ENCODE measurements at places on chromosomes 3 and 15. TPM values are rescaled to one million over a fixed set of nuclear protein-coding genes. Genes with fewer than 3 reads are reported as not detected.
A peak's percentile ranks its signal among the peaks of the same experiment; 100 is the strongest.

DNA sequence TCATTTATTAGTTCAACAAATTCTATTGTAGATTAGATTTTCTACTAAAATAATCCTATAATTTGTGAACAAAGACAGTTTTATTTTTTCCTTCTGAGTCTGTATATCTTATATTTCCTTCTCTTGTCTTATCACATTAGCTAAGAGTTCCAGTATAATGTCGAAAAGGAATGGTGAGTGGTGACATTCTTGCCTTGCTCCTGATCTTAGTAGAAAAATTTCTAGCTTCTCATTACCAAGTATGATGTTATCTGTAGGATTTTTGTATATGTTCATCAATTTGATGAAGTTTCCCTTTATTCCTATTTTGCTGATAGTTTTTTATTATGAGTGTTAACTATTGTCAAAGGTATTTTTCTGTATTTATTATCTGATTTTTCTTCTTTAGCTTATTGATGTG, 756.6 kb upstream of the BCHE start:
- H3K27ac ChIP-seq: no peak overlapping the region
- no peak for DNase-seq
- H3K4me3 ChIP-seq: no peak overlapping the region
- no peaks in the 10 kb centered on the region for H3K36me3 ChIP-seq
- no peaks in the 10 kb centered on the region for H3K4me1 ChIP-seq

GRCh38 chr3:190003068-190003467, 117.6 kb downstream of the P3H2 start:
- DNase-seq: no peak
- H3K4me3 ChIP-seq: no peak overlapping the region
- H3K36me3 ChIP-seq: no peaks in the 10 kb centered on the region
- no peak overlapping the region for H3K27ac ChIP-seq

DNA sequence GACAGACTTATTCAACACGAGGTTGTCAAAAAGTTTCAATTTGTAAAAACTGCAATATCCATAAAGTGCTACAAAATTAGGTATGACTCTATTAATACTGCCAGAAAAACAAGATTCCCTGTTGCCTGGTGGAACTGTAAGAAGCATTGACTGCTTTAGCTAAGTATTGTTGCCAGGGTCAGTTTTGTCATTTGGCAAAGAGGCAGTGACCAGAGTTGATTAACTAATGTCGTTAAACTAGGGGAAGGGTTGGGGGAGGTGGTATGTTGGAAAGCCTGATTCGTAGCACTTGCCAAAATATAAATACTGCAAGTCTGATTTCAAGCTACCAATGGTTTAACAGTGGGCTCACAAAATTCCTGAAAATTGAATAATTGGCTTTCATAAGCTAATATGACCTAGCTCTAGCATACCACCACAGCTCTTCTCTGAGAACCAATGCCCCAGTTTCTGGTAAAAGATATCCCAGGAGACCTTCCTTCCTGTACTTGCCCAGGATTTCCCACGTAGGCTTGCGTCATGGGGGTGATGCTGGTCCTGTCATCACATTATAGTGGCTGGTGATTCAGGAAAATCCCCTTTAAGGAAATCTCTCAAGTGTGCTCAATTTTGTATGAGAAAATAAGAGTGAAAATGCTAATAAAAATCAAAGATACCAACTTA, 266.4 kb upstream of the TBC1D5 start:
- no peak overlapping the region for H3K27ac ChIP-seq
- DNase-seq: peak; percentile 24
- H3K4me3 ChIP-seq: no peak overlapping the region
- no peaks in the 10 kb centered on the region for H3K27me3 ChIP-seq

DNA sequence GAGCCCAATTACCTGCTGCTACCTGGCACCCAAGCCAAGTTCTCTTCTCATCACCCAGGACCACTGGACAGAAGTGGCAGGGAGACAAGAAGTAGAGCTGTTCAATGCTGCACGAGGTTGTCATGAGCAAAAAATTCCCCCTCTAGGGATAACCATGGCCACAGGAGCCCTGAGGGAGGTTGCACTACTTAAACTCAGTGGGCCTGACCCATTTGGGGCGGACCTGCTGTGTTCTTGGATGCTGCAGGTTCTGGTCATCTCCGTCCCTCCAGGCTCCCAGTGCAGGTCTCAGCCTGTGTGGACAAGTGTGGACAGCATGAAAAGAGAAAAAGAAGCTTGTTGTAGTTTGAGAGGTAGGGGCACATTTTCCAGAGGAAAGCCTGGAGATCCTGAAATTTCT, 26.1 kb upstream of the MANF start:
- H3K36me3 ChIP-seq: no peaks in the 10 kb centered on the region
- H3K4me3 ChIP-seq: no peak overlapping the region
- H3K27ac ChIP-seq: no peak overlapping the region
- no peak for DNase-seq
- H3K27me3 ChIP-seq: no peaks in the 10 kb centered on the region

DNA sequence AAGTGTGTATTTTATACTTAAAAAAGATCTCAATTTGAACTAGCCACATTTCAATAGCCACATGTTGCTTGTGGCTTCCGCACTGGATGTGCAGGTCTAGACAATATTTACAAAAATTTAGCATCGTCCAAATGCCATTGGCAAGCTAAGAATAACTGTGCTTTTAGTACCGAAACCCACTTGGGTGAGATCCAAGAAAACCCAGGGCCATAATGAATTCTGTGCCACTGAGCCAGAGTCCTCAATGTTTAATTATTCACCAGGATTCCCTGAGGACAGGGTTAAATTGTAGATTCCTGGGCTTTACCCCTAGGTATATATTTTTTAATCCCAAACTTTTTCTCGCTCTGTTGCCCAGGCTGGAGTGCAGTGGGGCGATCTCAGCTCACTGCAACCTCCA, 22.9 kb upstream of the PTPRG start:
- H3K36me3 ChIP-seq: no peaks in the 10 kb centered on the region
- peaks cover 9% of the 10 kb centered on the region for H3K4me1 ChIP-seq
- H3K4me3 ChIP-seq: no peak overlapping the region
- H3K27ac ChIP-seq: no peak overlapping the region
- no peaks in the 10 kb centered on the region for H3K27me3 ChIP-seq

DNA sequence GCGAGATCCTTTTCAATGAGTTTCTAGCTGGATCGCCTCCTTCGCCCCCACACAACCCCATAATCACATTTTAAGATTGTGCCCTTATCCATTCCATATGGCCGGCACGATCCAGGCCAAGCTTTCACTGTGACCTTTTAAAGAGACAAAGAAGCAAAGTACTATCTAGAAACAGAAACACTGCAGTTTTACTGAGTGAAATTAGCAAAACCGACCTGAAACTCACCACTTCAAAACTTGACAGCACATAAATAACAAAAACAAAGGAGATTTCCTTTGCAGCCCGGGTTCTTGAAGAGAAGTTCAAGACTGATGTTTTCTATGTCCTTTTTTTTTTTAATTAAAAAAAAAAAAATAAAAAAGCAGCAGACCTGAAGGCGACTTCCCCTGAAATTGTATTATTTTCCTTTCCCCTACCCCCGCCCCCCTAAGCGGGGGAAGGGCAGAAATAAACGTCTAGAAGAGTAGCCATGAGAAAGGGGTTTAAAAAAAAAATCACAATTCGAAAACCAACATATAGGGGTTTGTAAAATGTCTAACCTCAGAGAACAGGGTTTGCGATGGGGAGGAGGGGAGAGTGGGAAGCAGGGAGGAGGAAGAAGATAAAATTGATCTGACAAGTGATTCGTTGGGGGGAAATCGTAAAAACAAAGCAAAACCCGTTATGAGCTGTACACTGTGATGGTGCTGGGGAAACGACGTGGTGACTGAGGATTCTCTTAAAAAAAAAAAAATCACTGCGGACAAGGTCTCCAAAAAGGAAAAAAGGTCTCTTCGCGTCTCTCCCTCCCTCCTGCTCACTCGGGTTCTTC, 1.5 kb downstream of the SATB1 start:
- no peaks in the 10 kb centered on the region for H3K27me3 ChIP-seq
- peak overlapping the region; percentile 94 for H3K27ac ChIP-seq
- peaks cover 12% of the 10 kb centered on the region for H3K4me1 ChIP-seq
- peak overlapping the region; percentile 72 for H3K4me3 ChIP-seq
- peak; percentile 36 for DNase-seq

DNA sequence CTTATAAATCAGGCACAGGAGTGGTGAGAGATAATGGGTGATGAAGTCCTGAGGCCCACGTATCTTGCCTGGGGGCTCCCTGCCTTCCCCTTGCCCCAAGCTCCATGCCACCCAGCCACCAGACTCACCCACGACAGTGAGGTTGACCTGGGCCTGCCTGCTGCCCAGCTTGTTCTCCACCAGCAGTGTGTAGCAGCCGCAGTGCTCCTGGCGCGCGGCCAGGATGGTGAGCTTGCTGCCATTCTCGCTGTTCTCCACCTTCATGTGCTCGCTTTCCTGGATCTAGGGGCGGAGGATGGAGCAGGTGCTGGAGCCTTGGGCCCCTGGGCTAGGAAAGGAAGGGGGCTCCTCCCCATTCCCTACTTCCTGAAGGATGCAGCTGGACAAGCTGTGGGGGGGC, 79.1 kb upstream of the HACD2 start:
- no peak overlapping the region for H3K27ac ChIP-seq
- DNase-seq: no peak
- H3K4me3 ChIP-seq: no peak overlapping the region
- H3K27me3 ChIP-seq: no peaks in the 10 kb centered on the region
- peaks cover 70% of the 10 kb centered on the region for H3K4me1 ChIP-seq
- no peaks in the 10 kb centered on the region for H3K36me3 ChIP-seq

- no peaks in the 10 kb centered on the region for H3K27me3 ChIP-seq
- no peaks in the 10 kb centered on the region for H3K4me1 ChIP-seq
- no peak overlapping the region for H3K4me3 ChIP-seq
Measured at GRCh38 chr3:47250309-47251060, 32.1 kb downstream of the KIF9 start.

DNA sequence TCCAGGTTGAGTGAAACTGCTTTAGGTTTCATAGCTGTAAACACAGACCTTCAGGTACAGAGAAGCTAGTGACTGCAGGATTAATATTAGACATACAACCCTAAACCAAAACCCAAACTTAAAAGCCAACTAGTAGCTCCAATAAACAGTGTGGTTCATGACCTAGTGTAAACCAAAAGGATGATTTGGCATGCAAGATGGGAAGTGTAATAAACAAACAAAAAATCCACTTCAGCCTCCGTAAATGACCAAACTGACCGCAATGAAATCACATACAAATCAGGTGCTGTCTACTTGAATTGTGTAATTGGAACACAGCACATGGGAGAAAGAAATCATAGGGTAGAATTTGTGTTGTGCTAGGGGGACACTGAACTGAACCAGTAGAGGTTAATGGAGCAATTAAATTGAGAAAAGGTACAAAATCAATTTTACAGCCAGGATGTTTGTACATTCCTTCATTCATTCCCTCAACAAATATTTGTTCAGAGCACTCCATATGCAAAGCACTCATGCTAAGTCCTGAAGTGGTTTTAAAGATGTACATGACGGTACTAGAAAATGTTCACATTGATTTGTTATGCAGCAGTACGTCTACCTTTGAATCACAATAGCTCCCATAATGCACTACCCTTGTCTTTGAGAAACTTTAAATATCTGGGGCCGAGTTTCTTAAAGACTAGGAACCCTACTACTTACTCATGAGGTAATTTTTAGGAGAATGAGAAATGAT, 21.4 kb upstream of the CHST2 start:
- DNase-seq: no peak
- H3K4me1 ChIP-seq: no peaks in the 10 kb centered on the region
- H3K27ac ChIP-seq: no peak overlapping the region
- H3K36me3 ChIP-seq: no peaks in the 10 kb centered on the region

GRCh38 chr3:23594894-23595670, 210.7 kb upstream of the UBE2E1 start:
- no peak overlapping the region for H3K4me3 ChIP-seq
- no peaks in the 10 kb centered on the region for H3K4me1 ChIP-seq
- H3K27me3 ChIP-seq: no peaks in the 10 kb centered on the region
- H3K27ac ChIP-seq: no peak overlapping the region
- no peak for DNase-seq
- H3K36me3 ChIP-seq: no peaks in the 10 kb centered on the region

DNA sequence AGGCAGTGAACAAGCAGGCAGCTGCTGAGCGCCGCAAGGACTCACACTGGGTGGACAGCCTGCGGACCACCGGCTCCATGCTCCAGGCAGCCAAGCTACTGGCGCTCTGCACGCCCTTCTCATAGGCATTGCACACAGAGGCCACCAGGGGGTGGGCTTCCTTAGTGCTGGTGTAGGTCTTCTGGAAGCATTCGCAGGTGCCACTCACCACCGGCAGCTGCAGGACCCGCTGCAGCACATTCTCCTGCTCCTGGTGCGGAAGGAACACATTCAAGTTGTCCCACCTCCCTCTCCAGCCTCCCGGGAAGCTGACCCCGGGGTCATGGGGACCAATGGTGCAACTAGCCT, 6.0 kb downstream of the PLIN1 start:
- no peak overlapping the region for H3K4me3 ChIP-seq
- H3K27me3 ChIP-seq: no peaks in the 10 kb centered on the region
- no peaks in the 10 kb centered on the region for H3K36me3 ChIP-seq
- no peaks in the 10 kb centered on the region for H3K4me1 ChIP-seq
- no peak overlapping the region for H3K27ac ChIP-seq
- no peak for DNase-seq

GRCh38 chr3:41893977-41894376, 67.9 kb downstream of the ULK4 start:
- no peak overlapping the region for H3K27ac ChIP-seq
- H3K4me3 ChIP-seq: no peak overlapping the region
- no peaks in the 10 kb centered on the region for H3K27me3 ChIP-seq
- peak; percentile 22 for DNase-seq

- H3K4me1 ChIP-seq: no peaks in the 10 kb centered on the region
- no peak for DNase-seq
- H3K27me3 ChIP-seq: no peaks in the 10 kb centered on the region
- no peak overlapping the region for H3K4me3 ChIP-seq
- H3K36me3 ChIP-seq: no peaks in the 10 kb centered on the region
Measured at GRCh38 chr3:185082149-185082548, 70.7 kb downstream of the C3orf70 start.

GRCh38 chr3:172159376-172159775, 120.0 kb downstream of the FNDC3B start:
- no peak overlapping the region for H3K4me3 ChIP-seq
- H3K27me3 ChIP-seq: no peaks in the 10 kb centered on the region
- no peaks in the 10 kb centered on the region for H3K36me3 ChIP-seq
- H3K27ac ChIP-seq: no peak overlapping the region
- no peak for DNase-seq
- peaks cover 72% of the 10 kb centered on the region for H3K4me1 ChIP-seq

DNA sequence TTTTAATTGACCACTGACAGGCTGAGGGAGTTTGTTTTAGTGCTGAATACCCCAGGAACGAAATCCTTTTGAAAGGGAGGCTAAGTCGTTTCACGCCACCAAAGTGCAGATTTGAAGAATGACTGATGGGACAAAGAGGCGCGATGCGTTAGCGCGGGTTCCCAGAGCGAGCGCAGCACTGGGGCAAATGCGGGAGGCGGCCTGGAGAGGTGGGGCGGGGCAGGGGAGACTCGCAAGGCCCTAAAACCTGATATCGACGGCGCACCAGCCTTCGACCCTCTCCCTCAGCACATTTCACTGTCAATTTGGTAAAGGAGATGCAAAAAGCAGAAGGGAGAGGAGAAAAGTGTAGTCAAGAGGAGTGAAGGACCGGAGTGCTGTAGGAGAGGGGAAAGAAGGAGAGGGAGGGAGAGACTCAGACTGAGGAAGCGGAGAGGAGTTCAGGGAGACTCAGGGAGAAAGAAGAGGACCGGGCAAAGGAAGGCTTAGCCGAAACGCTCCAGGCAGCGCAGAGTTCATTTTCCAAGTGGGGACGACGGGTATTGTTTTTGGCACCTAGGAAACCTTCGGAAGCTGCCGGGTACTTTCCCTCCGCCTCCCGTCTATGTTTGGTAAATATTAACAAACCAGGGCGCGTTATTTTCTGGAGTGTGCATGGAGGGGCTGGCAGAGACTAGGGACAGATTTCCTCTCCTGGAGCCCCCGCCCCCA, 3.8 kb upstream of the FOXB1 start:
- no peak for DNase-seq
- no peak overlapping the region for H3K4me3 ChIP-seq
- H3K27ac ChIP-seq: no peak overlapping the region
- no peaks in the 10 kb centered on the region for H3K36me3 ChIP-seq

Gene PPM1L
- 4.4 TPM for polyA plus RNA-seq

Gene MYL3
- 8,578 TPM for polyA plus RNA-seq

Gene PAK6
- polyA plus RNA-seq: 3.0 TPM
